ENCODE measurements at places on chromosomes 4 and X.
A peak's percentile ranks its signal among the peaks of the same experiment; 100 is the strongest.

DNA sequence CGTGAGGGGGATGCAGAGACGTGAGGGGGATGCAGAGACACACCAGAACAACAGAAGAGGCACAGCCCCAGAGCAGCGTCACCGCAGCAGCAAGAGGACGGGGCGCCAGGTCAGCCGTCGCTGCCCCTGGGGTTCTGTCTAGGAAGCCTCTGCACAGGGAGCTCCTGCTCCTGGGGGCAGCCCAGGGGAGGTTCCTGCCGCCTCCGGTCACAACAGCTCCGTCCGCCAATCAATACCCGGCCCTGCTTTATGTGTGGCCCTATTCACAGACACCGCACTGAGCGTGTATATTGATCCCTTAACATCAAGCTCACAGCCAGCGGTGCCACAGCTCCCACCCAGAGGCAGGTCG, 69.6 kb downstream of the FAM53A start:
- DNase-seq: no peak

- DNase-seq: no peak
These were observed 494.9 kb downstream of the IDS start for GRCh38 chrX:149010013-149010852.

DNA sequence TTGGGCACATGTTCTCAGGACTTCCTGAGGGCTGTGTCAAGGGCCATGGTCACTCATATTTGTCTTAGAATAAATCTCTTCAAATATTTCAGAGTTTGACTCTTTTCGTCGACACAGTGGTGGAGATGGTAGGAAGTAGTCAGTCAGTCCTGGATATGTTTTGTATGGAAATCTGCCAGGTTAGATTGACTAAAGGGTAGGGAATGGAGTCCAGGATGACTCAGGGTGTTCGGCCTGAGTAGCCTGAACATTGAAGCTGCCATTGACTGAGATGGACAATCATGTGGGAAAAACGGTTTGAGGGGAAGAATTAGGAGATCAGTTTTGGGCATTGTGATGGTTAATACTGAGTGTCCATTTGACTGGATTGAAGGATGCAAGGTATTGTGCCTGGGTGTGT, 177.1 kb upstream of the CENPE start:
- DNase-seq: no peak

- DNase-seq: no peak
These were observed 9.7 kb downstream of the SMIM20 start for GRCh38 chr4:25923745-25924144.

- peak; percentile 25 for DNase-seq
These were observed 40.4 kb downstream of the GAK start for GRCh38 chr4:891747-892146.

DNA sequence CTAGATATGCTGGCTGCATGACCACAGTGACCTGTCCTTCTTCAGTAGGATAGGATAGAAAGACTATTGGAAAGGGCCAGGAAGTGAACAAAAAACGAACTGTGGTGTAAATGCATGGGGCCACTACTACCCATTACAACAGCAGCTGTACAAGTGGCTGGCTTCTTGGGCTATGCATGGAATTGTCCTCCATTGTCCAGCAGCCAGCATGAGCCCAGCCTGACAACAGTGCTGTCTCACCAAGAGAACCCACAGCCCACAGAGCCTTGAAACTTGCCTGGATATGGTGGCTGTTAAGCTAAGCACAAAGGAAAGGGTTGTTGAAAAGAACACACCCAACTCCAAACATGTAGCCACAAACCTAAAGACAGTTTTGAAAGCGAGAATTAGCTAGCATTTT, 330.2 kb upstream of the F9 start:
- DNase-seq: no peak

DNA sequence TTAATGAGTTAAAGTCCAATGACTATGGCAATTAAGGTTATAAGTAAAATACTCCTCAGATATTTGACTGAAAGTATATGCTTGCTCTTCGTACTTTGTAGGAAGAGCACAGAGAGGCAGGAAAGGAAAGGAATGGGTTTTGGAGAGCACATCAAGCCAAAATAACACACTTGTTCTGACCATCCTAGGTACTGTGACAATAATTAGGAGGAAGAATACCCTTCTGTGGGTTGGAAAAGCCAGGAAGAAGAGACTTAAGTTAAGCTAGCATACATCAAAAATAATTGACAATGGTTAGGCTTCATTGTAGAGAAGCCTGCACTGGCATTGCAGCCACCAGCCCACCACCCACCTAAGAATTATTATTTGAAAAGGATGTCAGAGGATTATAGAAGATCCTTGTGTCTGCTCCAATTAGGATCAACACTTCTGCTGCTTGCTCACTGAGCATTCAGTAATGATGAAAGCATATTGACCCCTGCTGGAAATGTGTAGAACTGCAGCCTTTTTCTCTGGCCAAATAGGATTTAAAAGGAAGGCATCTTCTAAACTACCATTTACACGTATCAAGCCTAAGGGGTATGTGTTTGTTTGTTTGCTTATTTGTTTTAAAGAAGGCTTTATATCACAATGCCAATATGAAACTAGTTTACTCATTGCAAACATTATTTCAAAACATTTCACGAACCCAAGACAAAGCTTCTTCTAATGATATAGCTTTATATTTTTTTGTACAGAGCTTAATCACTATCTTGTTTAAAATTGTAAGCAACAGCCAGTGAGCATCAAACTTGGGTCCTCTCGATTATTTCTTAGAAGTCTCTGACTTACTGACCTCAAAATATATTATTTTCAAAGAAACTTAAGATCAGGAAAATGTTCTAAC, 286.2 kb upstream of the TET2 start:
- DNase-seq: peak; percentile 54

DNA sequence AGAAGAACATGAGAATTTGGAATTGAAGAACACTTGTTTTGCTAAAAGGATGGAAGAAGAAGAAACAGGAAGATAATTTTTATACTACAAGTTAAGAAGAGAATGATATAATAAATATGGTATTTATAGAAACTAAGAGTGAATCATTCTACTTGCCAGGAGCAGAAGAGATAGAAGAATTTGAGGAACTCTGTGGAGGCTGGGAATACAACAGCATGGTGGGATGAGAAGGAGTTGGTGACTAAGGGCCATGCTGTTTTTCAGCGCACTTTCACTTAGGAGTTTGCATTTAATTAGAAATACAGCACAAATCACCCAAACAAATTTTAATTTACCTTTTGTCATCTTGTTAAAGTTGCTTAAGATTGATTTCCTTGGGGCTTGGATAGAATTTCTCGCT, 20.5 kb downstream of the HADH start:
- DNase-seq: no peak

DNA sequence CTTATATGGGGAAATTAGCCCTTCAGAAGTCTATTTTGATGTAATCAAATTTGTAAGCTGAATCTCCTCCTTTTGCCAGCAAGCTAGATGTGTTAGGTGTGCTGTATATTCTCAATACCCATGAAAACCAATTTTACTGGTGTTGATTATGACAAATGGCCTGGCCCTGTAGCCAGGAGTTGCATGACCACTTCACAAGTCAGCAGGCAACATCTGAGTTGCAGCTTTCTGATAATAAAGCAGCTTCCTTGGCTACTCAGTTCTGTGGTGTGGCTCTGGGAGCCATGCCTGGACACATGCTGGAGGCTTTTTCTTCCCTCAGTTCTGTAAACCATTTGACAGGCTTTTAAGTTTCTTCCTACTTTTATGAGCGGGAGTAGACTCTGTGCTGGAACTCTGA, 154.1 kb upstream of the CXCL13 start:
- no peak for DNase-seq

GRCh38 chr4:4860600-4861389, 1.3 kb downstream of the MSX1 start:
- DNase-seq: no peak

GRCh38 chr4:48180234-48180633, 46.2 kb upstream of the TXK start:
- DNase-seq: no peak

DNA sequence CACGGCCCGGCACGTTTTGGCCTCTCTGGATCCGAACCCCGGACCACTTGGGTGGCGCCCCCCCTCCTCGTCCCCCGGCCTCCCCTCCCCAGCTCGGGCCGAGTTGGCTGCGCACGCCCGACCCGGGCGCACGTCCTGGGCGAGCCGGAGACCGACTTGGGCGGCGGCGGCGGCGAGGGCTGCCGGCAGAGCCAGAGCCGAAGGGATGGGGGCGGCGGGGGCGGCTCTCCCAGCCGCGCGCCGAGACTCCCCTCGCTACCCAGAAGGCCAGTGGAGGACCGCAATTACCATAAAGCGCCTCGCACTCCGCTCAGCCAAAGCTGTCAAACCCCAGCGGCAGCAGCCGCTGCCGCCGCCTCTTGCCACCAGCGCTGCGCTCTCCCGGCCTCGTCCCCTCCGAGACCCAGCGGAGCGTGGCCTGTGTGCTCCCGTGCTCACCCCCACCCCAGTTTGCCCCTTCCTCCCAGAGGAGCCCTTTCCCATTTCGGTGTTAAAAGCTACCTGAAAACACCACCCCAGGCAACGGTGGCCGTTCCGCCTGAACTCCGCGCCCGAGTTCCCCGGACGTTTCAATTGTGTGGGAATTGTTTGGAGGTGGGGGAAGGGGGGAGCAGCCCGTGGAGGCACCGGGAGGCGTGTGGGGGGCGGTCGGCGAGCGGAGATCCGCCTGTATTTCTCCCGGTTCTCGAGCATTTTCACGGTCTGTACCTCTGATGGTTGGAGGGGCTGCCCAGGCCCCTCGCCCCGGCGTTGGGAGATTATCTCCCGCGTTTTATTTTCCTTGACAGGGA, 701 bp upstream of the BCOR start:
- DNase-seq: peak; percentile 65

- DNase-seq: no peak
These were observed 10.1 kb downstream of the REELD1 start for GRCh38 chr4:146224326-146224966.

DNA sequence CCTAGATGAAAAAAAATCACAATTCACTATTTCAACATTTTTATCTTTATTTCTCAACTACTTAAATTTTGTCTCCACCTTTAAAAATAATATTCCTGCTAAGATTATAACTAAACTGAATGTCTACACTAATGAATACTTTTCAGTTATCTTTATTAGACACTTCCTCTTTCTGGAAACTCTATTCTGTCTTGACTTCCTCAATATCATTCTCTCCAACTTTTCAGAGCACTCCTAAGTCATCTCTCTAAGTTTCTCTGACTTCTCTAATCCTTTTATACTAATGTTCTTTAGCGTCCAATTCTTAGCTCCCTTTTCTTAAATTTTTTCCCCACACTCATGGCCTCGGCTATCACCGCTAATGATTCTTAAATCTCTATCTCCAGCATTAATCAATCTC, 374.2 kb downstream of the FBXO8 start:
- no peak for DNase-seq

- no peak for DNase-seq
These were observed 11.4 kb upstream of the SORCS2 start for GRCh38 chr4:7180938-7181337.

DNA sequence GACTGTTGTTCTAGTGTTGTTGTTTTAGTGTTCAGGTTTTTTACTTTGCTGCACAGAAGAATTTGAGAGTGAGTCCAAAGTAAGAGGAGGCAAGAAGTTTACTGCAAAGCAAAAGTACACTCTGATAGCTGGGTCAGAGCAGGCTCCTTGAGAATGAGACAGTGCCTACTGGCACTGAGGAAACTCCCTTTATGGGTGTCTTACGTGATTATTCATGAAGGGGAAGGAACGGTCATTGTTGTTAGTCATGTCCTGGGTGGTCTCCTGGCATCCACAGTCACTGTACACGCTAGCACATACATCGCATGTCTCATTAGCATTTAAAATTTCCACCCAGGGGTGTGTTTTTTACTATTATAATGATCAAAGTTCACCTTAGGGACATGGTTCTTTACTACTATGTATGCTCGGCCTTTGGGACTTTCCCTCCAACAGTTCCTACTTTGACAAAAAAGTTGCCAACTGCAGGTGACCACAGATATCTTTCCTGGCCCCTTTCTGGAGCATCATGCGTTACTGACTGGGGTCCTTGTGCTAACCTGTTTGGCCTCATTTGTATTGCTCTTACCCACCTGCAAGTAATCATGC, 688.9 kb upstream of the AMOT start:
- no peak for DNase-seq

DNA sequence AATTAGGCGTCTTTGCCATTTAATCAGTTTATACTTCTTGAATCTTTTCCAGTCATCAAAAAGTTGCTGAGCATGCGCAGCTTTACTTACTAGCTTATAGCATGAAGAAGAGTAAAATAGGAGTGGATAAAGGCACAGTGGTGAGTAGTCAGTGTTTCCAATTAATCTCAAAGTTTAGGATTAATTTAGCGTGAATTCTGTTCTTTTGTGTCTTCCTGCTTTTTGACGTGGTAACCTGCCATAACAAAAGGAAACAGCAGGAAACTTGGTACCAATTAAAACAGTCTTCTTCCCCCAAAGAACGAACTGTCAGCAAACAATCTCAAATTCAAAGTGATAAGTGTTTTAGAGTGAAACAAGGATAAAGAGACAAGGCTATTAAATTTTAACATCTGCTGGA, 61.9 kb downstream of the TET2 start:
- DNase-seq: no peak

- no peak for DNase-seq
These were observed 37.5 kb upstream of the EDA2R start for GRCh38 chrX:66676413-66676812.

DNA sequence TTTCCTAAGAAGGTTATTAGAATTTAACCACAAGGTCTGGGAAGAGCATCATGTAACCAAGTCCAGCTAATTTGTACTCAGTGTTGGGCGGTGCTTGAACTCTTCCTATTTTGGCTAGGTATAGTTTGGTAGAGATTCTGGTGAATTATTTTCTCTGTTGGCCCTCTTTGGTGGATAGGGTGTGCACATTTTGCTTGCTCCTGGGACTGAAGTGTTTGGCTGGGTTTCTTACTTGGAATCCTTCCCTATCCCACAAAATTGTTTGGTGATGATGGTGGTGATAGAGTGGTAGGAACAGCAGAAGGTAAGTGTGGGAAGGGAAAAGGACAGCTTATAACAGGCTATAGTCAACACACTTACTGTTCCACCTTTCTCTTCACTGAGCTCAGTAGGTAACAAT, 194.8 kb upstream of the GPC4 start:
- DNase-seq: no peak

- DNase-seq: no peak
These were observed 229.2 kb upstream of the INTU start for GRCh38 chr4:127403471-127404084.

GRCh38 chr4:25223802-25224375, 9.9 kb upstream of the PI4K2B start:
- DNase-seq: peak; percentile 13

DNA sequence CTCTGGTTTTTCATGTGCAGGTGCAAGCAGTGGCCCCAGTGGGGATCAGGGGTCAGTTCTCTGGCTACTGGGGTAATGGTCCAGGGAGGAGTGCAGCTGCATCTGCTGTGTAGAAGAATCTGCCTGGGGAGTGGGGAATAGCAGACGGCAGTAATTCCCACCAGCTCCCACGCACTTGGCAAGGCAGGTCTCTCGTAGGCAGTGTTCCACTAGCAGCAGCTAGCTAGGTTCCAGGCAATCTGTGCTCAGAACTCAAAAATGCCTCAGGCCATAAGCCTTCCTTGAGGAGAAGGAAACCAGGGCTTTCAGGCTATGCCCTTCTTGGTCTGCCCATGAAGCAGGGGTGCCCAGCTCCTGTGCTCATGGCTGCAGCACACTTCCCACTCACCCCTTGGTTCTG, 38.8 kb downstream of the DCLK2 start:
- no peak for DNase-seq

GRCh38 chrX:66071126-66071525, 31.2 kb upstream of the VSIG4 start:
- no peak for DNase-seq

GRCh38 chr4:2643555-2643954, 107.1 kb downstream of the FAM193A start:
- DNase-seq: no peak

- DNase-seq: no peak
These were observed 133.6 kb upstream of the C1QTNF7 start for GRCh38 chr4:15294202-15294601.

- DNase-seq: no peak
These were observed 133.8 kb downstream of the PDGFC start for GRCh38 chr4:156837625-156838345.
